ENCODE measurements at places on chromosomes 12 and 14.

DNA sequence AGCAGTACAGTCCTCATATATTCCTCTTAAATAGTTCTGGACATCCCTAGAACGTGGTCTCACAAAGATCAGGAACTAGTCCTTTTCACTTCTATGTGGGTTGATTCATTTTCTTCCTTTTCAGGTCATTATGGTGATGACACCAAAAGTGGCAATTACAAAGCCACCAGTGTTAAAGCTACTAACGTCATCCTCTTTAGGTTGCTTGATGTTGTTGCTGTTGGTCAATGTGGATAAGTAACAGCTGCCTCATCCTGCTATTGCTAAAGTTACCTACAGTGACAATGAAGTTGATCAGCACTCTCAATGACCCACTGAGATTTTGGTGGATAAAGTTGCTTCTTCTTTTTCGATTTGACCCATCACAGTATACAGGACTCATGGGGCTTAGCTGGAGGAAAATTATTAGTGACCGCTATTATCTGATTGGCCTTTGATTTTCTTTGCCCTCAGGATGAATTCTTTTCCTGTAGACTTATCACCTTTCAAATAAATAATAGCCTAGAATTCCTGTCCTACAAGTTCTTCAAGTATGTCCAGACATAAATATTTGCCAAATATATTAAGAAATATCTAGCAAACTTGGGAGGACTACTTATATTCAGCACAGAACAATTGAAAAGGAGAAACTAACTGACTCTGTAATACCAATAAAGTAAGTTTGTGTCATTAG lies 54.0 kb upstream of the ATP2B1 start:
- DNase-seq: no peak

DNA sequence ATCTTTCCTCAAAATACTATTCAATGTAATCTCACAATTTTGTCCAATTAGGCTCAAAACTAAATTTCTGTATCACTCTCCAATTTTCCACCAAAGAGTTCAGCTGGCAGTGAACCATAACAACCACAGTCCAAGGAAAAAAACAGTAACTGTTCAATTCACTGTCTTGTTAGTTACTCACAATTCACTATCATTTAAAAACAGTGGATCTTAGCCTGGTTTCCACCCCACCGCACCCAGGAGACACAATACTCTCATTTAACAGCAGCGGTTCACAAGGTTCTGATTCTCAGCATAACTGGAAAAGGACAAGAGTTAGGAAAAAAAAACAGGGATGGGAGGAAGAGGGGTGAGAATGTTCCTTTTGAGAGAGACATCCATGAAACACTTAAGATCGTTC lies 40.5 kb downstream of the MED13L start:
- no peak for DNase-seq

- DNase-seq: peak; percentile 87
Measured at GRCh38 chr12:116434155-116435011, 124.8 kb upstream of the MAP1LC3B2 start.

DNA sequence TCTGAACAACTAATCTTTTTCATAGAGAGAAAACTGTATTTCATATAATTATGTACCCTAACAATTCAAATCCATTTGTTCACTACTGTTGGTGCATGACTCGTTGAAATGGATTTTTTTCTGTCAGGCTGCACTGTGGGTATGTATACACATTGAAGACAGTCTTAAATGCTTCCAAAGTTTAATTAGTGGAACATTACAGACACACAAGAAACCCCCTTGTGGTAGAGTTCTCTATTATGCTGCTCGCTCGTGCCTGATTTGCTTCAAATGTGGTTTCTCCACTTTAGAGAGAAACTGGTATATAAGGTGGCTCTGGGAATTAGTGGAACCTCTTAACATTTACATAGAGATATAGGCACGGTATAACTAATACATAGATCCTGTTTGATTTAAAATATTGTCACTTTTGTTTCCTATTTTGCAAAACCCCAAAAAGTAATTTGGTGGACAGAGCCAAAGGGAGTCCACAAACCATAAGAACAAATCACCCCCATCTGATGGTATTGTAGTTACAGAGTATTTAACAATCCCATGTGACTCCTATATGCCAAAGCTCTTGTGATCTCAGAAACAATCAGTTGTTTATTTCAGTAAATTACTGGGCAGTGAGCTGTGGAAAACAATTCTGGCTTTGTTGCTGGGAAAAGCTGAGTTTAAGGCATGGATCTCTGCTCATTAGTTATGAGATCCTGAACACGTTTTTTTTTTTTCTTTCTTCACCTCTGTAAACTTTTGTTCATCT lies 159.5 kb downstream of the BRMS1L start:
- no peak for DNase-seq

DNA sequence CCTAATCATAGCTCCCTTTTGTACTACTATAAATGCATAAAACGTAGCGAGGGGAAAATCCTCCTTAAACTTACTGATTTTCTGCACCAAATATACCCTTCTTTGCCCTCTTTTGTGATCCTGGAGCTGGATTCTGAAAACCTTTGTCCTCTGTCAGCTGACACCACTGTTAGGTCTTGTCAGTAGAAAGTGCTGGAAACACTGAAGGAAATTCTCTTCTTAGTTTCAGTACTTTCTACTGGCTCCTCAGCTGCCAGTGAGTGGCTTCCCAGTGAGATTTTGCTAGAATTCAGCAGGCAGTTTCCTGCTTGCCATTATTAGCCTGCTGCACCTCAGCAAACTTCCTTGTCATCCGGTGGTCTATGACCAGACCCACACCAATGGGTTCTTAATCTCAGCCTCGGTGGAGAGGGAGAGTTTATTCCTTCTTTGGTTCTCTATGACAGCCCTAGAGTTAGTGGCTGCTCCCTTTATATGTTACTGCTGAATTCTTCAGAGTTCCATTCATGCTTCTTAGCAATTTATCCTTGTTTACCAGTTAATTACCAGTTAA lies 476.2 kb downstream of the FSCB start:
- DNase-seq: no peak

DNA sequence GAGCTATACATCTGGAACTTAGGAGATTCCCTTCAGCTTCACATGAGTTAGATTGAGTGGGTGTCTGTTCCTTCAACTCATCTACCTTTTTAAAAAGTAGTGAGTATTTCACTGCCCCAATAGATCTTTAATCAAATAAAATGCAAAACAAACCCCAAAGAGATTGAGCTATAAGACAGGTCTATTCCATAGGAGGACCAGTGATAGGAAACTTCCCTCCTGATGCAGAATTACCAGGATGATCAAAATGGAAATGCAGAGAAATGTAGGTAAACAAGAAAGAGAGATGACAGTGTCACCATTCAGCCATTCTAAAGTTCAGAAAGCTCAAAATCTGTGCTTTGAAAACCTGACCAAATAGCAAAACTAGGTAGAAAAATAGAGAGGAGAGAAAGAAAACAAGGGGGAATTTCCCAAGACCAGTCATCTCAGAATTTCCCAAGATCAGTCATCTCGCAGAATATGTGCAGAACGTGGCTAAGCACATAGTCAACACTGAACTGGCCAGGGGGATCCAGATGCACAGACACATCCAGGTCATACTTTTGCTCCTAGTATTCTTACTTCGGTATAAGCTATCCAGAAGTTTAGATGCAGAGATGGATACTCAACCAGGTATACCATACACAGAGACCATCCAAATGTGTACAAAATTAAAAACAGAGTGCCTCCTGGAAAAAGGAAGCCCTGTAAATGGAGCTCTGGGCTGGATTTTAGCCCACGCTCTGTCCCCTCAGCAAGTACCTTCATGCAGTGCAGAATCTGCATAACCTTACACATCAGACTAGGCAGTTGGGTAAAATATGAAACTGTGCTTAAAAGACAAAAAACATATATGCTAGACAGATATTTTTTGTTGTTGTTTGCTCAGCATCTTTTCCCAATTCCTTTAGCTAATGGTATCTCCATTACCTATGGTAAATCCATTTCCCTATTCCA lies 27.4 kb downstream of the SLC41A2 start:
- no peak for DNase-seq

- DNase-seq: no peak
Measured at GRCh38 chr12:86179855-86180254, 76.3 kb downstream of the MGAT4C start.

DNA sequence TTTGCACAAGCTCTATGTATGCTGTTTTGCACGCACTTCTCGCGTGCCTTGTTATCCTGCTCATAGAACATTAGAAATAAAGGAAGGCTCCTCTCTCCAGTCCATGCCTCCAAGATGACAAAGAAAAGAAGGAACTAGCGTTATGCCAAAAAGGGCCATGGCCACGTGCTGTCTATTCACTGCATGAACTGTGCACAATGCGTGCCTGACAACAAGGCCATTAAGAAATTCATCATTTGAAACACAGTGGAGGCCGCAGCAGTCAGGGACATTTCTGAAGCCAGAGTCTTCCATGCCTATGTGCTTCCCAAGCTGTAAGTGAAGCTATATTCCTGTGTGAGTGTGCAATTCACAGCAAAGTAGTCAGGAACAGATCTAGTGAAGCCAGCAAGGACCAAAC lies 22.2 kb upstream of the PRMT8 start:
- DNase-seq: no peak

DNA sequence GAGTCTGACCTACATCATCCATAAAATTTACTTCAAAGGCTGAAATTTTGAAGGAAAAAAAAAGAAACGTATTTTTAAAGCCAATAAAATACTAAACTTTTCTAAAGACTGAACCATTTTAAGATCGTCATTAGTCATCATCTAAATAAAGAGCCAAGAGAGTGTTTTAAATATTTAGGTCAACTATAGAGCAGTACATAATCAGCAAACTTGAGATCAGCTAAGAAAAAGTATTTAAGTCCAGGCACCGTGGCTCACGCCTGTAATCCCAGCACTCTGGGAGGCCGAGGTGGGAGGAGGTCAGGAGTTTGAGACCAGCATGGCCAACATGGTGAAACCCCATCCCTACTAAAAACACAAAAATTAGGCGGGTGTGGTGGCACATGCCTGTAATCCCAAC lies 35.5 kb downstream of the HECTD1 start:
- DNase-seq: no peak
